Small intestine (tissue), 16 donors: ENCODE measurements at places on chromosomes 3 and 15. TPM values are rescaled to one million over a fixed set of nuclear protein-coding genes. Genes with fewer than 3 reads are reported as not detected.

The MKRN2OS gene
- polyA plus RNA-seq = 7.6 TPM

The DUOXA2 gene
- not detected for polyA plus RNA-seq

The TASOR gene
- 49.9 TPM for polyA plus RNA-seq

DNA sequence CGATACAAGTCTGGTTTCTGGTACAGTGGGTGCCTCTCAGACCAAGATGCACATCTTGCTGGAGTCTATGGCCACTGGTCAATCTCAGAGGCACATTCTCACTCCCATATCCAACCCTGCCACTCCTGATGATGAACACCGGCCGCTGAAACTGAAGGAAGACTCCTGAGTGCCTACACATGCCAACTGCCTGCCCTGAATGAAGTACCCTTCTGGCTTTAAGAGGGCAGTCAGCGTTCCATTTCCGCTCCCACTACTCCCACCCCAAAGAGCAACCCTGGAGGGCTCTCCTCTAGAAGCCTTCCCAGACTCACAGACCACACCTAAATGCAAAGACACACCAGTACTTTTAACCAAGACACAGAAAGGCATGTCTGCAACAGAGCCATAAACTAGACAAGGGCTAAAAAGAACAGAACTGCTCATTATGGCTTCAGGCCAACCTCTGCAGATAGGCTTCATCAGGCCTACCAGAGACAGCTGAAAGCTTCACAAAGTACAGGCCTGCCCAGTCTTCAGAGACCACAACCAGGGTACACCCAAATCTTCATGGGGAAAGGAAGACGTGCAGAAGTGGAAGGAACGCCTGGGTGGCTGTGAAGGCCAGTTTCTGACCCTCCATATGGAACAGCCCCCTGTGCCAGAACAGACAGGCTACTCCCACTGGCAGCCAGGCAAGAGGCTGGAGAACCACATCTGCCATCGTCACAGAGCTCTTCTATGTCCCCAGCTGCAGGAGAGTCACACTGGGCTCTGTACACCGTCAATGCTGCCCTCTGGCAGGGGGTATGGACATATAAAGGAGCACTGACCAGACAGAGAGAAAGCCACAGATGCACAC is 14.3 kb downstream of the ANP32A start:
- no peak for DNase-seq

The HESX1 gene
- 1.3 TPM for polyA plus RNA-seq

DNA sequence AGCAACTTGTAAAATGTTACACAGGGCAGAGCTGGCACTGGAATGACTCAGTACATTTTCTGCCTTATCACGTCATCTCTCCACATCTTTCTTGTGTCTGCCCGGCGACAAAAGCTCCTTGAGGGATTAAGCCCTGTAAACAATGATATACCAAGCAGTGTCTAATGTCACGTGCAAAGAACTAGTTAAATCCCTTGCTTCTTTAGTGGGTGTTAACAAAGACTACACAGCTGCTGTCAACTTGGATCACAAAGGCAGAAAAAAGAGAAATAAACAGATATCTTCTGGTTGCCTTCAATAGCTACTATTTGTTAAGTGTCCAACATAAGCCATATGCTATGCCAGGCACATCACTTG is 48.1 kb upstream of the FRMD4B start:
- DNase-seq = no peak

GRCh38 chr3:126316031-126316461 is 41.2 kb downstream of the KLF15 start:
- no peak for DNase-seq

- DNase-seq = no peak
These were observed 24.5 kb downstream of the LRRC3B start for GRCh38 chr3:26647078-26647477.

- no peak for DNase-seq
These were observed 449.9 kb upstream of the GOLIM4 start for GRCh38 chr3:168545591-168545990.

DNA sequence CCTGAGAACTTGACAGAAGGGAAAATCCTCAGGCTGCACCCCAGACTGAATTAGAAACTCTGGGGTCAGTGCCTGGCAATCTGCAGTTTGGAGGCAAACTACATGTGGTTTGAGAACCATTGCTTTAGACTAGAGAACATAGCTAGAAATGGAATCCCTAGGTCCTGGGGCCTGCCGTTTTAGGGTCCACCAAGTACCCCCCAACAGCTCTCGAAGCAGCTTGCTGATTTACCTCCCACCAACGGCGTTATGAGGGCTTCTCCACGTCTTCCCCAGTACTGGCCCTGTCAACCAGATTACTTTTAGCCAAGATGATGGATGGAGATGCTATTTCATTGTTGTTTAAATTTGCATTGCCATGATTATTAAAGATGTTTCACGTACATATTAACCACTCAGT is 272.5 kb downstream of the XXYLT1 start:
- DNase-seq = no peak

The SAMD7 gene
- polyA plus RNA-seq = not detected

DNA sequence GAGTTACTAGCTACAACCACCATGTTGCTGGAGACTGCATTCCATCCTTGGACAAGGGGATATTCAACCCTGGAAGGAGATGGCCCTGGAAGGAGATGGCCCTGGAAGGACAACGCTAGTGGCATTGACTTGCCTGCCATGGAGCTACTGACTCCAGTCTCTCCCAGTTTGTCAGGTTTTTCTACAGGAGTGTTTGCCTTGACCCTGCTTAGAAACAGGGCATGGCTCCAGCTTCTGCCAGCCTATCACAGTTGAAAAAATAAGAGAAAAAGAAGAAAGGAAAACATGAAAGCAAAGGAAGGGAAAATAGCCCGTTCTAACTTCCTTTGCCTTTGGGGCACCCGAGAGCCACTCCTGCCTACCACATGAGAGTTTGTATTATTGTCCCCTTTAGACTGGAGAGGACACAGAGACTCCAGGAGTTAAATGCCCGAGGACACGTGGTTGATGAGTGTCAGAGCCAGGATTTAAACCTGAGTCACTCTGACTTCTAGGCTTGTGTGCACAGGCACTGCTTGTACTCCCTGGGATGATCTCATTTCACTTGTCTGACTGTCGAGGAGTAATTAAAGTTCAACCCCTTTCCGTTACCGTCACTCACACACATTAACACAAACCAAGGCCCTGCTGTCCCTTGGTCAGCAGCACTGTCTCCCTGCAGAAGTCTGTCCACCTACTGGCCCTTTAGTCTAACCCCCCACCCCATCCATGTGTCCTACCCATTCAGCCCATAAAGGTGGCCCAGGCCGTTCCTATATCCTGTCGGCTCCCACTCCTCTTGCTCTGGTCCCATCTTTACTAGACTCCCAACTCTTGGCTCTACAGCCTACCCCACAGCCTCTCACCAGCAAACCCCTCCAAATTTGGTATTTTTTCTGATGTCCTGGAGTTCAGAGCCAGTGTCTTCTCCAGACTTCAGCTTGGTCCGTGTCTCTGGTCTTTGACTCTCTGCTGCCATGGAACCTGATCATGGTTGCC is 46.1 kb downstream of the C2CD4A start:
- DNase-seq = peak; percentile 71

- DNase-seq = no peak
These were observed 26.1 kb upstream of the TM4SF4 start for GRCh38 chr3:149448331-149448831.

- DNase-seq = no peak
These were observed 35.1 kb downstream of the SLMAP start for GRCh38 chr3:57791245-57791644.

DNA sequence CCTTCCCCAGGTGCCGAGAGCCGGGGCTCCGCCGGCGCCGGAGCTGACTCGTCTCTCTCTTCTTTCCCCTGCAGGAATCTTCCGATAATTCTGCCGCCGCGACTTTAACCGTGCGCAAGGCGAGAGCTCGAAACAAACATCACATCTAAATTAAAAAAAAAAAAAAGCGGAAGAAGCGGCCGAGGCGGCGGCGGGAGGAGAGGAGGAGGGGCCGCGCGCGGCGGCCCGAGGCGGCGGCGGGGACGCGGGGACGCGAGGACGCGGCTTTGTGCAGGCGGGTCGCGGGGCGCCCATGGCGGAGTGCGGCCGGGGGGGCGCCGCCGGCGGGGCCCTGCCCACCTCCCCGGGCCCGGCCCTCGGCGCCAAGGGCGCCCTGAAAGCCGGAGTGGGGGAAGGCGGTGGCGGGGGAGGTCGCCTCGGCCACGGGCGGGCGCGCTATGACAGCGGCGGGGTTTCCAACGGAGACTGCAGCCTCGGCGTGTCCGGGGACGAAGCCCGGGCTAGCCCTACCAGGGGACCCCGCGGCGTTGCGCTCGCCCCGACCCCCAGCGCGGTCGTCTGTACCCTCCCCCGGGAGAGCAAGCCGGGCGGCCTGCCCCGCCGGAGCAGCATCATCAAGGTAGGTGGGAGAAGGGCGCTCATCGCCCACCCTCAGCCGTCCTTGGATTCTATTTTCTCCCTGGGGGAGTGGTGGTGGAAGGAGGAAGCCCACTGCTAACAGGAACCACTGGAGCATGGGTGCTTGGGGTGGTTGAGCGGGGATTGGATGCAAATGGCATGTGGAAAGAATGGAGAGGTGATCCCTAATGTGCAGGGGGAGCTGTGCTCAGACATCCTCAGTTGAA is at the start of gene PLCL2:
TSS of gene PLCL2 (plus strand) at position 208 of the 845 bp plus-strand sequence. CDS start at position 293, 85 bp downstream.
- peak; percentile 63 for DNase-seq

DNA sequence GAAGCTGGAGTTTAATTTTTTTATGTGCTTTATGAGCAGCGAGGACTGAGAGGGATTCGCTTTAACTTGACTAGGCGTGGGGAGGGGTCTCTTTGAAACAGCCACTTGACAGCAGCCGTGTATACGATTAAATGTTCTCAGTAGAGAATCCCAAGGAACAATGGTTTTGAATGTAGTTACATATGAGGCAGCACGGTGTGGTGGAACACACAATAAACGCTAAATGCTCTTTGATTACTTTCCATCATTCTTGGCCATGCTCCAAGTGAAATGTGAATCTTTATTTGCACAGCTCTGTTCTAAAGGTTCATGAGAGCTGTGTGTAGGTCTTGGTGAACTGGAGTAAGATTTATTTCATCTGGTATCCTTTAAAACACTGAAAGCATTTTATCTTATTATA is 251.4 kb upstream of the TGFBR2 start:
- peak; percentile 64 for DNase-seq

GRCh38 chr3:10994306-10994705 is 1.8 kb downstream of the SLC6A1 start:
- DNase-seq = no peak

DNA sequence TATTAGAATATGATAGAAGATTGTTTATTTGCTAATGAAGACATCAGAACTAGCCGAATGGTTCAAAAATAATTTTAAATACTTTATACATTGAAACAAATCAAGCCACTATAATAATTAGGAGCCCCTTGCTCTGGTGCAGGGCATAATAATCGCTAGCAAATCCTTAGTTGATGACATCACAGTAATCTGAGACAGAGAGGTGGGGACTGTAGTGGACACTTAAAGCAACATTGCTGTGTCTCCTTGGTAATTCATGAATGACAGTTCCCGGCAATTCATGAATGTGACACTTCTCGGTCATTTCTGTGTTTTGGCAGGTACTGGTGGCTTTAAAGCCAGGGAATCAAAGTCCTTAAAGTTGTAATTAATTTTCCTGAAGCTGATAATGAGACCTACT is 114.3 kb downstream of the PPM1L start:
- DNase-seq = no peak

The SEMA3G gene
- 1.2 TPM for polyA plus RNA-seq

GRCh38 chr3:153137626-153138025 is 24.4 kb upstream of the RAP2B start:
- no peak for DNase-seq

The SLC28A2 gene
- polyA plus RNA-seq = 30.5 TPM

GRCh38 chr15:40768521-40769273 is 1.1 kb upstream of the C15orf62 start:
- peak; percentile 41 for DNase-seq

DNA sequence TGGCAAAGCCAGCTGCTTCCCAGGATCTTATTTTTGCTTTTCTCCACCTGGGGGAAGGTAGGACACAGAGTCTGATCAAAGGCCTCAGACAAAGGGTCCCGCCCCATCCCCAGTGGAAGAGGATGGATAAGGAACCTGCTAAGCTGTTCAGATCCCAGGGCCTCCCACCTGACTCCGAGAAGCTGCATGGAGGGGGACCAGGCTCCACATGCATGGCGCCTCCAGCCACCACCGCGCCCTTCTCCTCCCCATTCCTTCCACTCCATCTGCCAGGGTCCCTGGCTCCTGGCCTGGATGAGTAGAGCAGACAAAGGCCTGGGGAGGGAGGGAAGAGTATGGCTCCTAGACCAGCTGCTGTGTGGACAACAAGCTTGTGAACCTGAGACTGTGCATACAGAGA is 20.0 kb upstream of the CRABP1 start:
- DNase-seq = no peak
